Activated CD8-positive, alpha-beta memory T cell treated with anti-CD3 and anti-CD28 coated beads, Interleukin-2, amount 50 U/mL, for 4 hours (primary cell): ENCODE measurements at places on chromosomes 1 and 21.

- DNase-seq: no peak
Observed at GRCh38 chr1:62725255-62725654, 37.1 kb upstream of the DOCK7 start.

- DNase-seq: no peak
Observed at GRCh38 chr1:36114371-36114770, 10.7 kb downstream of the COL8A2 start.

GRCh38 chr1:63774617-63775417 lies 1.0 kb downstream of the ROR1 start:
- no peak for DNase-seq

GRCh38 chr1:11485191-11485590 lies 6.2 kb downstream of the DISP3 start:
- DNase-seq: no peak

DNA sequence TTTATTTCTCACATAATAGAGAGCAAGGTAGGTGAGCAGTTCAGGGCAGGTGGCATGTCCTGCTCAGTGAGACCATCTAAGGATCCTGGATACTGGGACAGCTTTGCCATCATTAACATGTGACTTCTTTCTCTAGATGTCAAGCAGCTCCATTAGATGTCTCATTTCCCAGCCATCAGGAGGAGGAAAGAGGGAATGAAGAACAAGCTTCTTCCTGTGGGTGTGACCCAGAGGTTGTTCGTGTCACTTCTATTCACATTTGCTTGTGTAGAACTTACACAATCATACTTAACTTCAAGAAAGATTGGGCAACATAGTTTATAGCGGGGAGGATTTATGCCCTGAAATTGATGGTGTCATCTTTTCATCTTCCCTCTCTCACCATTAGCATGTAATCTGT lies 169.2 kb upstream of the B3GALT2 start:
- no peak for DNase-seq

GRCh38 chr1:101283443-101283842 lies 46.6 kb downstream of the S1PR1 start:
- no peak for DNase-seq

- DNase-seq: no peak
Observed at GRCh38 chr1:184945678-184946412, 28.5 kb downstream of the NIBAN1 start.

- DNase-seq: no peak
Observed at GRCh38 chr1:199084293-199084692, 445.5 kb downstream of the PTPRC start.

DNA sequence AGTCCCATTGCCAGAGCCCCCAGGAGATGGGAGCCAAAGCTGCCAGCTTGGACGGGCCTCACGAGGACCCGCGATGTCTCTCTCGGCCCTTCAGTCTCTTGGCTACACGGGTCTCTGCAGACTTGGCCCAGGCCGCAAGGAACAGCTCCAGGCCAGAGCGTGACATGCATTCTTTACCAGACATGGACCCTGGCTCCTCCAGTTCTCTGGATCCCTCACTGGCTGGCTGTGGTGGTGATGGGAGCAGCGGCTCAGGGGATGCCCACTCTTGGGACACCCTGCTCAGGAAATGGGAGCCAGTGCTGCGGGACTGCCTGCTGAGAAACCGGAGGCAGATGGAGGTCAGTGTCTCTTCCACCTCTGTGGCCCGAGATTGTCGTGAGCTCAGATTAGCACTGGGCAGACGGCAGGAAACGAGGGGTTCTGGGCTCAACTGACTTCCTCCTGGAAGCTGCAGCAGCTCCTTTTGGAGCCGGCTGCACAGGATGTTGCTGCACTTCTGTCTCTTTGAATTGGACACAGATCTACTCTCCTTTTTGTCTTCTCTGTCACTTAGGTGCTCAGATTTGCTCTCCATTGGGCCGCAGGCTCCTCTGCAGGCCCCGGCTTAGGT lies 68.0 kb downstream of the DISC1 start:
- no peak for DNase-seq

DNA sequence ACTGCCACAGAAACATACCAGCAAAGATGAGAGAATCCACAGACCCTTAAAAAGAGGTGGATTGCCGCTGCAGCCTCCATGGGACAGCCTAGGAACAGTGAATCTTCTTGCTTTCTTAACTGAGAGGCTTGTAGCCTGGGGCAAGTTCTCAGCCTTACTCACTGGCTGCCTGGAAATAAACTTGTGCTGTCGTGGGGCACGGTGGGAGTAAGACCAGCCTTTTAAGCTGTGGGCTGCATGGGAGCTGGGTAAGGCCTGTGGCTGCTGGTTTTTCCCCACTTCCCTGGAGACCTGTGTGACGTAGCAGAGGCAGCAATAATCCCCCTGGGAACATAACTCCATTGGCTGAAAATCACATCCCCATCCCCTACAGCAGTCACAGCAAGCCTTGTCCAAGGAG lies 30.8 kb downstream of the CD2 start:
- DNase-seq: no peak

- peak; percentile 32 for DNase-seq
Observed at GRCh38 chr1:243421784-243422183, 165.9 kb downstream of the SDCCAG8 start.

GRCh38 chr1:28510970-28511440 lies 5.2 kb downstream of the RCC1 start:
- no peak for DNase-seq

- no peak for DNase-seq
Observed at GRCh38 chr1:93172778-93173177, 7.4 kb downstream of the TMED5 start.

DNA sequence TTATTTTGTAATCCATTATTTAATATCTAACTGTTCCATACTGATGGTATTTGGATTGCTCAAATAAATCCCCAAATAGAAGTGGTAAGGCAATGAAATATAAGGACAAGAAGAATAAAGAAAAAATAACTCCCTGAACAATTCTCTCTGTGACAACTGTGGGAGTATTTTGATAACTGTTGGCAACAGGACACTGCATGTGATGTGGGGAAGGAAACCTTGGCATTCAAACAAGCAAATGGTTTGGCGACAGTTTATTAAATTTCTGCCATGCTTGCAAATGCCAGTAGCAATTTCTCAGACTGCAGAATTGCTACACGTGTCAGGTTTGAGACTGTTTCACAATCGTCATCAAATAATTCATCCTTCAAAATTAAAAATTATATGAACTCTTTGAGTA lies 8.6 kb upstream of the MRPL39 start:
- no peak for DNase-seq

DNA sequence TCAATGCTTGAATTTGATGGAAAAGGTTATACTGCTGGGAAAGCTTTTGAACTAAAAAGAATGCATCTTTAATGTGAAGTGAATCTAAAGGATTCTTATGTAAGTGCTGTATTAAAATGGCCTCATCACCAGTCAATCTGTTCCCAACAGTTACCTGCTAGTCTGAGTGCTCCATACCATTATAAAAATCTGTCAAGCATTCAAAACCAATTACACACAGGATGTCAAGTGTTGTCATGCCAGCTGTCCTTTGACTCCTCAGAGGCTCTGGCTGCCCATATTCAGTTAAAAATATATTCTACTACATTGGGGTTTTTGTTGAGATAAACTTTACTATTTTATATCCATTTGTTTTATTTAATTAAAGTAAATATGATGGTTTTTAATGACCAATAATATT lies 1587.7 kb downstream of the AMY1C start:
- no peak for DNase-seq

DNA sequence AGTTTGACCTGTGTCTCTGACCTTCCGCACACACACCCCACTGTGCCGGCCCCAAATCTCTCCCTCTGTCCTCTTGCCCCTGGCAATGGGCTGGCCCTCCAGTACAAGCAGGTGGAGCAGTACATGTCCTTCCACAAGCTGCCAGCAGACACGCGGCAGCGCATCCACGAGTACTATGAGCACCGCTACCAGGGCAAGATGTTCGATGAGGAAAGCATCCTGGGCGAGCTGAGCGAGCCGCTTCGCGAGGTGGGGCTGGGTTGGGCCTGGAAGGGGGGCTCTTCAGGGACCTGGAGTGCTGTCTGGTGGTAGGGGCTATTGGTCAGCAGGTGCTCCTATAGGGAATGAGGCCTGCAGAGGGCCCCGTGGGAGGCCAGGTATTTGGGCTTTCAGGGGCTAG lies 7.8 kb downstream of the HCN3 start:
- DNase-seq: no peak

DNA sequence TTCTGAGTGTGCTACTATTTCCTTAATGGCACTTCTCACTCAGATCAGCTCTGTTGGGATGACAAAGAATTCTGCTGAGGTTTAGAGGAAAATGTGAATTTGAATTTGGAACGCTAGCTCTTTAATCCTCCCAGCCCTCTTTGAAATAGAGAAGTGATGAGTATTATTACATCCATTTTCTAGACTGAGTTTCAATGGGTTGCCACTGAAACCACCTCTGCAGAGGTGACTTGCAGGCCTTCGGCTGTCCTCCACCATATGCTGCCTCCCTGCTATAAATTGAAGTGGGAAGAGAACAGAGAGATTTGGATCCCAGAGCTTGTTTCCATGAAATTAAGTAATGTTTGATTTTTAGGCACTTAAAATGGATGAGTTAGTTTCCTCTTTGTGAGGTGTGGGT lies 363.2 kb upstream of the SNX7 start:
- DNase-seq: no peak

- DNase-seq: no peak
Observed at GRCh38 chr21:29033301-29033700, 8.8 kb downstream of the USP16 start.

GRCh38 chr1:194233069-194233468 lies 1046.7 kb upstream of the B3GALT2 start:
- DNase-seq: no peak

- DNase-seq: no peak
Observed at GRCh38 chr1:19086176-19086875, 123.7 kb downstream of the UBR4 start.

DNA sequence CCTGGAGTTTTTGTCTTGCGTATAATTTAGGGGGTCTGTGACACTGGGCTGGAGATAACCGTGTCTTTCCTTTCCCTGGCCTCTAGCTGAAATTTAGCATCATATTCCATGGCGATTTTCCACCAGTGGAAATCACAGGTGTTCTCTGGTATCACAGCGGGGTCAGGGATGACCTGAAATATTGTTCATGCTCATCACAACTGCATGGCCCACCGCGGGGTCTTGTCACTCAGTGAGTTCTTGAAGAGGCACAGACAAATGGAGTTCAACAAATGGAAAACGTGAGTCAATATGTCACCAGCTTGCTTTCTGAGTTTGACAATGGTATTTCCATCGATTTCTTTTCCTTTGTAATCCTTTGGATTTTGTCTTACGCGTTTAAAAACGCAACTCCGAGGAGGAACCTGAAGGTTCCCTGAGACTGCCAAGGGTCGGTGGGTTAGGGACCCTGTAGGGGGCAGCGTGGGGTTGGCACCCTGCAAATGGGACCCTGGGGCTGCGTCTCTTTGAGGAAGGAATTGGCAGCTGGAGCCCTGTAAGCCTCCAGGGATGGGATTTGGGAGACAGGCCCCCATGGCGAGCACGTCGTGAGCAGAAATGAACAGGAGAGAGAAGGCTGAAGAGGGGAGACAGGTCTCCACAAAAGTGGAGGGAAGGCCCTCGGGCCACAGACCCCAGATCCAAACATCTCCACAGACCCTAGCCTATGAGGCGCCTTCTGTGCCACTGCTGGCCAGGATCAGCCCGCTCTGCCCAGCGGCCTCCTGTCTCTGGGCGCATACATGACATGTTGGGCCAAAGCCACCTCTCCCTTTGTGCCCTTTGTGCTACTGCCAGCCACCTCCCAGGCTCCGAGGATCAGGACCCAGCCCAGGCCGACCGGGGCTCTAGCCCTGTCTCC lies 32.1 kb upstream of the RUNX3 start:
- DNase-seq: no peak

DNA sequence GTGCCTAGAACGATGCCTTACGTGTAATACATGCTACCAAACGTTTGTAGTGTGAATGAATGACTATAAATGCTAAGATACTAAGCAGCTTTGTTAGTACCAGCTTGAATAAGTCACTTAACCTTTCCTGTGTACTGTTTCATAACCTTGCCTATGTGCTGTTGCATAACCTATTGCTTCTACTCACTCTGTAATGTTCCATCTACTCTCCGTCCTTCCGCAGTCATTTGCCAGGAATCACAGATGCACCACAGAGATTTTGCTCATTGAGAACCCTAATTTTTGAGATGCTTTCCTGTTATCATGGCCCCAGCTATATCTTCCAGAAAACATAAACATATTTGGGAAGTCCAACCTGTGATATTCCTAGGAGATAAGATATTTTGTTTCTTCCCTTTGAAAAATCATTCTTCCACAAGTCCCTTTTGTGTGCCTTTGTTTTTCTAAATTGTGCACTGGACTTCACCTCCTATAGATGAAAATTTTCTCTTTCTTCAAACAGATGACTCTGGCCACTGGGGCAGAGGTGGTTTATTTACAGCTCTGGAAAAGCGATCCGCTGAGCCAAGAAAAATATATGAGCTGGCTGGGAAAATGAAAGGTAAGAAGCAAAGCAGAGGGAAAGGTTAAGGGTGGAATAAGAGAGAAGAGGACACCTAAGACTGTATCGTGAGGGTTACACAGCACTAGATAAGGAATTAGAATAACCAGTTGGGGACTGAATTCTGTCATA lies 44.8 kb downstream of the CHD1L start:
- no peak for DNase-seq

DNA sequence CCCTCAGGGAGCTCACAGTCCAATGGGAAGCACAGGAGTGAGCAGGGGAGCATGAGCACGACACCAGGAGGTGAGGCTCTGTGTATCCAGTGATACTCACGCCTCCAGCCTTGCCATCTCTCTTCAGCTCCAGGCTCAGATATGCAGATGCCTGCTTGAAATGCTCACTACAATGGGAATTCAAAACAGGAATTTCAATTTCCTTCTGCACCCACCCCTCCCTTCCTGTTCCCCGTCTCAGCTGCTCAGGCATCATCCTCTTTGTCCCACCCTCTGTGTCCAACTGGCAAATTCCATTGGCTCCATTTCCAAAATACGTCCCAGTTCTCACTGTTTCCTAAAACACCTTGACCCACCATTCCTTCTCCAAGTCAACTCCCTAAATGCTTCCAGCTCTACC lies 58.9 kb downstream of the FBXO2 start:
- no peak for DNase-seq

DNA sequence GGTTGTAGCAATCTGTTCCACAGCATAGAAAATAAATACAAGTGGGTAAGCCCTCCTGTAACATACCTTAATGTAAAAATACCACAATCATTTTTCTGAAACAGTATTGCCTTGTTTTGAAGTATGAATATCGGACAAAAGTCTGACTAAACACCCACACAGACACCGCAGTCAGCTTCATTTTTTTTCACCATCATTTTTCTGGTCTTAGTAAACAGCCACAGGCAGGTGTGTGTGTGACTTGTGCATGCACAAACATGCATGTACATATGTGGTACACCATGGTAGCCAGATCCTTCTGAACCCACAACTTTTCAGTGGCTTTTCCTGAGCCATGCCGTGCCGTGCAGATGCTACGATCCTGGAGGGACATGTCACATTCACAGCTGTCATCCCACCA lies 261.7 kb downstream of the PCP4 start:
- no peak for DNase-seq

DNA sequence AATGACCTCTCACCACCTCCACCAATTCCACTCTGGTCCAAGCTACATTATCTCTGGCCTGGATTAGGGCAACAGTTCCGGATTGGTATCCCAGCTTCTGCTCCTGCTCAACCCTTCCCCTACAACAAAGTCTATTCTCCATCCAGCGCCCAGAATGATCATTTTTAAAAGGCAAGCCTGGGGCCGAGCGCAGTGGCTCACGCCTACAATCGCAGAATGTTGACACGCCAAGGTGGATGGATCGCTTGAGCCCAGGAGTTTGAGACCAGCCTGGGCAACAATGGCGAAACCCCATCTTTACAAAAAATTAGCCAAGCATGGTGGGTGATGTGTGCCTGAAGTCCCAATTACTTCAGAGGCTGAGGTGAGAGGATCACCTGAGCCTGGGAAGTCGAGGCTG lies 2.2 kb downstream of the LYST start:
- DNase-seq: no peak
